ENCODE measurements at places on chromosomes 4 and X.
A peak's percentile ranks its signal among the peaks of the same experiment; 100 is the strongest.

DNA sequence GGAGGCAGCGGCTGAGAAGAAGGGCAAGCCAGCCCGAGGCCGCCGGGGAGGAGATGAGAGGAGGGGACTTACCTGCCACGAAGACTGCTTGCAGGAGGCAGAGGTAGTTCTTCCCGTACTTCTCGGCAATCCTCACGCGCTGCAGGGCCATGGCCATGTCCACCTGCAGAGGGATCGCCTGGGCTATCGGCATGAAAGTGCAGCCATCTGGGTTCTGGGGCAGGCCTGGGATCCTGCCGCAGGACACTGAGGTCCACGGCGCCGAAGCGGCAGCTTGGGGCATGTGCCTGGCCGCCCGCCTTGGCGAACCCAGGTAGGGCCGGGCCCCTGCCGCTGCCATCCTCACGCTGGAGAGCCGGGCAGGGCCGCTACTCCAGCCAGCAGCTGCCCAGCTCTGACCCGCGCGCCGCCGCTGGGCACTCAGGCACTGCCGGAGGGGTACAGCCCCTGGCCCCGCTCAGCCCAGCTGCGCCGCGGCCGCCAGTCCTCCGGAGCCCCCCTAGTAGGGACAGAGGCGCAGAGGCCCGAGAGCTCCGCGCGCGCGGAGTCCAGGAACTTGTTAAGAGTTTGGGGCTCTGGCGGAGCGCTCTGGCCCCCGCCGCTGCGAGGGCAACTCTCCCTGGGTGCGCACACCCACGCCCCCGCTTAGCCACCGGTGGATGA is 16.0 kb downstream of the MCF2 start:
- no peak for DNase-seq

- DNase-seq: no peak
Observed at GRCh38 chrX:40806513-40807220, 71.3 kb upstream of the MED14 start.

DNA sequence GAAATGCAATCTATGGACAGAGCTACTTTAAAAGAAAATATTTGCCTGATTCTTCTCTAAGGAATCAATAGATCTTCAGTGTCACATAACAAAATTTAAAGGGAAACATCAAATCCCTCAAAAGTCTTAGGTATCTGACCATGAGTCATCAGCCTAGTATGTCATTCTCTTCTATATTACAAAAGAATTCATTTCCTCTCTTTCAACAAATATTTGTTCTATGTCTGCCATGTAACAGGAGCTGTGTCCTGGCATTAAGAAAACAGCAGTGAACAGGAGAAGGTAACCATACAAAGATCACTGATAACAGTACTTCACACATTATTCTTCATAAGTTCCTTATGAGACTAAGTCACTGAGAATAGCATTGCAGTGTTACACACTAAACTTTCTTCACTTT is 243.6 kb upstream of the DKK2 start:
- DNase-seq: no peak

- DNase-seq: no peak
Observed at GRCh38 chrX:22349116-22349515, 76.4 kb downstream of the CBLL2 start.

- peak; percentile 29 for DNase-seq
Observed at GRCh38 chr4:10115271-10115796, 1.3 kb downstream of the WDR1 start.

Measured in RCC 7860 (cell line).